Glomerular endothelial cell (primary cell): ENCODE measurements at places on chromosomes 5 and 9. TPM values are rescaled to one million over a fixed set of nuclear protein-coding genes. Genes with fewer than 3 reads are reported as not detected.

Gene ADAMTSL2
- 0.05 TPM in 1 of 2 replicates, not detected in the other for total RNA-seq

Gene C9orf50
- not detected in 2 replicates for total RNA-seq

Gene ADAMTS16
- total RNA-seq = 0.53 and 1.1 TPM in 2 replicates

Gene TOR4A
- 59.7 and 81.4 TPM in 2 replicates for total RNA-seq

GRCh38 chr5:13606051-13606450 is 338.4 kb downstream of the DNAH5 start:
- DNase-seq = no peak

GRCh38 chr5:150001660-150002486 is 1.3 kb downstream of the HMGXB3 start:
- no peak for DNase-seq

GRCh38 chr5:150023136-150023535 is 22.6 kb downstream of the HMGXB3 start:
- DNase-seq = no peak

- DNase-seq = no peak
Observed at GRCh38 chr9:14937216-14937615, 27.0 kb upstream of the FREM1 start.

DNA sequence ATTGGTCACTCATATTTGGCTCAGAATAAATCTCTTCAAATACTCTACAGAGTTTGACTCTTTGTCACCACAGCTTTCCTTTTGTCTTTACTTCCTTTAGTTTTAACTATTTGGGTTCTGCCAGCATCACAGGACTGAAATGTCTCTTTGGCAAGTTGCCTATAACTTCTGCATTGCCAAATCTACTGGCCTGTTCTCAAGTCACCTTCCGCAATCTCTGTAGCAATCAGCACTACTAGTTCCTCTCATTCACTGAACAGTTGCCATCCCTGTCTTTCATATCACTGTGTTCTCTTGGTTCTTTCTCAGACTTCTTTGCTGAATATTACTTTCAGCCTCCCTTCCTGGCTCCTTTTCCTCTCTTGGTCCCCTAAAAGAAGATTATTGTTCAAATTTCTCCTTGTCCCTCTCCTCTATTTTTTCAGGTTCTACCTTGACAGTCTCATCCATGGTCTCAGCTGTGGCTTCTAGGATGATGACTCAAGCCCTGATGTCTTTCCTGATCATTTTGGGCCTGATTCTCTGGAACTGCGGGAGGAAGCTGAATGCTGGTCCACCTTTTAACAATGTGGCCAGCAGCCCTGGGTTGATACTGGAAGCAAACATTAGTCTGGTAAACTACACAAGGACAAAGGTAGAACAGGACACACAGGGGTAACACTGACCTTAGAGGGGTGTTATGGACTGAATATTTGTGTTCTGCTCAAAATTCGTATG is 44.0 kb upstream of the LIFR start:
- DNase-seq = no peak
